A549 treated with DMSO at 1 μM for 4 hours (cell line): ENCODE measurements at places on chromosomes 1 and 21. TPM values are rescaled to one million over a fixed set of nuclear protein-coding genes. Genes with fewer than 3 reads are reported as not detected.

Gene OLIG2
- total RNA-seq: not detected in 5 replicates

Gene PFDN2
- 113 to 124 TPM (median 120 TPM) in 5 replicates for total RNA-seq

Gene TRIM45
- 1.1 to 1.5 TPM (median 1.3 TPM) in 5 replicates for total RNA-seq

Gene C1QB
- not detected in 5 replicates for total RNA-seq

Gene GJC2
- total RNA-seq: 0.28 to 0.42 TPM (median 0.39 TPM) in 5 replicates

Gene GPR52
- total RNA-seq: 0.19 TPM in 1 of 5 replicates, not detected in the others

Gene CHIA
- not detected in 5 replicates for total RNA-seq
